ENCODE measurements at places on chromosomes 1 and 21.

DNA sequence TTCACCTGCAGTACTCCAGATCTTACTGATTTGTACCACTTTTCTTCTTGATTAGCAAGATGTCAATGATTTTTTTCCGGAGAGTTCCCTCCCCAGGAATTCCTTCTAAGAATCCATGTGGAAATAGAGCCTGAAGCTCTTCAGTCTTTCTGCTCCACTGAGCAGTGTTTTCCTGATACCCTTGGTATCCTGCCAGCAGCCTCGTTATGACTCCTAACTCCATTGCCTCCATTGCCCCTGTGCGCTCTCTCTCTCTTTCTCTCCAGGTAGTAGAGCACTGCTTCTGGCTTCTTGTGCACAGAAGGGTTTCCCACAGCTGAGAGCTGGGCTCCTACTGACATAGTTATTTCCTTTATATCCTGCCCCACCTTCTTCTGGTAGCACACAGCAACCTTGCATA is 12.2 kb downstream of the UBE2U start:
- DNase-seq, result no peak

DNA sequence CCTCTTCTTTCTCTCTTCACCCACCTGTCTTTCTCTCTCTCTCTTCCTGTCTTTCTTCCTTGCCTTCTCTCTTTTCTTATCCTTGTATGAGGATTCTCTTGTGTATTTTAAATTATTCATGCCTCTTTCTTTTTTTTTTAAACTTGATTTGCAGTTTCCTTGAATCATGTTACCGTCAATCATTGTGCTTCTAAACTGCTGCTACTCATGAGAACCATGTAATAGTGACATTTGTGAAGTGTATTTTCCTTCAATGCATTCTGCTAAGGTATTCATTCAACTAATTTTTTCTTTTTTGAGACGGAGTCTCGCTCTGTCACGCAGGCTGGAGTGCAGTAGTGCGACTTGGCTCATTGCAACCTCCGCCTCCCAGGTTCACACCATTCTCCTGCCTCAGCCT is 539.1 kb upstream of the BRINP3 start:
- no peak for DNase-seq

GRCh38 chr1:9194024-9194423 is 40.5 kb upstream of the H6PD start:
- DNase-seq, result no peak

- no peak for DNase-seq
Observed at GRCh38 chr1:157137408-157138219, 581 bp downstream of the ETV3 start.

All from fibroblast of the conjunctiva (primary cell).